ENCODE measurements at places on chromosomes 6 and 20.
A peak's percentile ranks its signal among the peaks of the same experiment; 100 is the strongest.

- no peak for DNase-seq
These were observed 5.2 kb upstream of the STMND1 start for GRCh38 chr6:17096652-17097051.

DNA sequence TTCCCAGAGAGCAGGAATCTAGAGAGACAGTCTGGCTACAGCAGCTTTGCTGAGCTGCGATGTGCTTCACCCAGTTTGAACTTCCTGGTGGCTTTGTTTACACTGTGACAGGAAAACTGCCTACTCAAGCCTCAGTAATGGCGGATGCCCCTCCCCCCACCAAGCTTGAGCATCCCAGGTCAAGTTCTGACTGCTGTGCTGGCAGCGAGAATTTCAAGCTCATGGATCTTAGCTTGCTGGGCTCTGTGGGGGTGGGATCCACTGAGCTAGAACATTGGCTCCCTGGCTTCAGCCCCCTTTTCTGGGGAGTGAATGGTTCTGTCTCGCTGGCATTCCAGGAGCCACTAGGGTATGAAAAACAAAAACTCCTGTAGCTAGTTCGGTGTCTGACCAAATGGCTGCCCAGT, 91.0 kb upstream of the ESR1 start:
- DNase-seq, result no peak

DNA sequence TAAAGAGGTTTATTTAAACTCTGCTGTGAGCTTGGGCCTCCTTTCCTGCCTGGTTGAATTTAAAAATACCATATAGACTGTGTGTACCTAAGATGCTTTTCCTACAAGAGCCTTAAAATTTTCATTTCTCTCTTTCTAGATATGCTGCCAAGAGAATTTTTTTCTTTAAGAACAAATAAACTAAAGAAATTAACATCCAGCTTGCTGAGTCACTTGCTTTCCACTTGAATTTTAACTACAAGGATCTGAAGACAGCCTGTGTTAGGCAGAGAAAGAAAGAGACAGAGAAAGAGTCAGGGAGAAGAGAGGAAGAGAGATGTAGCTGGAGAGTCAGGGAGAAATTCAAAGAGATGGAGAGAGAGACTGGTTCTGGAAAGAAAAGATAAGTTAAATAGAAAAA, 18.3 kb upstream of the SNAP25 start:
- DNase-seq, result no peak

- no peak for DNase-seq
These were observed 281.2 kb upstream of the JARID2 start for GRCh38 chr6:14964556-14965270.

GRCh38 chr6:144811140-144811539, 526.0 kb downstream of the UTRN start:
- DNase-seq, result no peak

DNA sequence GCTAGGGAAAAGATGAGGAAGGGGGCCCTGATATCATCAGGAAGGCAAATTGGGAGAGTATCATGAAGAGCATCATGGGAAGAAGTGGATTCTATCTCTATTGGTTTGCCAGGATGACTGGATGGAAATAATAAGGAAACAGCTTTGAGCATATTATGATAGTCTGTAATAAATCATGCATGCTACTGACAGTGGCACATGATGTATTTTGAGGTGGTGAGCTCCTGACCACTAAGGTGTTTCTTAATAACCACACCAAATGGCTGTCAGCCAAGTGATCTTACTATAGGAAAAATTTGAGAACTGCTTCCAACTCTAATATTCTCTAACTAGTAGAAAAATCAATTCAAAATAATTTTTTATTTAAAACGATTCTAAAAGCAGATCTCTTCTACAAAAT, 548.4 kb upstream of the JAG1 start:
- DNase-seq, result no peak

DNA sequence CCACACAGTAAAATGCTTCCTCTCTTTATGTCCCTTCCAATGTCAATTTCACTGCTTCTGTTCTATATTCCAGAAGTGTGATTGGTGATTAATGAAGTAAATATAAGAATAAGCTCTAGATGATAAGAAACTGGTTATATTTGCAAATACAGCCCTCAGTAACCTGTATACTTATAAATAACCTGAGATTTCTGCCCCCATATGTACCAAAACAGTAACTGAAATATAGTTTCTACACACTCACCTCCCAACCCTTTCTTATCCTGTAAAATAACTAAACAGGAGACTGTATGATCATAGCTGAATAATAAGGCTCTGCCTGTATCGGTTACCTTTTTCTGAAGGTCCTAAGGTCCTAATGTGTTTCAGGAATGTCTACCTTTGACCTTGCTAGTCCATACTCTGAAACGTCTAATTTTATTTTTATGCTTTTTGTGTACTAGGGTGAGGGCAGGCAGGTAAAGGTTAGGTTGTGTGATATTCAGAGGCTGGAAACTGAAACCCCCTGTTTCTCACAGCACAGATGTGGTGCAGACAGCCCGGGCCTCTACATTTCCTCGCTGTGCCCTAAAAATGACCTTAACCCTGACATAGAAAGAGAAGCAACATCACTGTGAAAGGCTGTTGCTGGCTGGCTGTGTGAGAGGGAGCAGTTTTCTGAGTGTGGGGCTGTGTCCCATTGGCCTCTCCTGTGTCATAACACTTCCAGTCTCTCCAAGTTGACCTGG, 378.8 kb downstream of the CENPW start:
- no peak for DNase-seq

DNA sequence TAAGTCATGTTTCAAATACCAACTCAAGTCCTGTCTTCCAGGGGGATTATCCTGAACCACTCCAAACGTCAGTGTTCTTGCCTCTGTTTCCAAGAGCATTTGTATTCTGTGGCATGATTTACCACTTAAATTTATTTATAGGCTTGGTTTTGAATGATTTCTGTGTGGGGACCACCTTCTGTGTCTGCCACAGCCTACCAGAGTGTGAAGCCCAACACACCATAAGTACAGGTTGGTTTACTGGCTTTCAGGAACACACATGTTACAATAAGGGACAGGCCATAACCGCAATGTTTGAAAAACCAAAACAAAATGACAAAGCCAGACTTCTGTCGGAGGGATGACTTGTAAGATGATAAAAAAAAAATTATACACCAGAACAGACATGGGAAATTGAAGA, 56.5 kb upstream of the MAP3K7 start:
- DNase-seq, result no peak

GRCh38 chr20:15515691-15516090, 1057.6 kb downstream of the KIF16B start:
- no peak for DNase-seq

DNA sequence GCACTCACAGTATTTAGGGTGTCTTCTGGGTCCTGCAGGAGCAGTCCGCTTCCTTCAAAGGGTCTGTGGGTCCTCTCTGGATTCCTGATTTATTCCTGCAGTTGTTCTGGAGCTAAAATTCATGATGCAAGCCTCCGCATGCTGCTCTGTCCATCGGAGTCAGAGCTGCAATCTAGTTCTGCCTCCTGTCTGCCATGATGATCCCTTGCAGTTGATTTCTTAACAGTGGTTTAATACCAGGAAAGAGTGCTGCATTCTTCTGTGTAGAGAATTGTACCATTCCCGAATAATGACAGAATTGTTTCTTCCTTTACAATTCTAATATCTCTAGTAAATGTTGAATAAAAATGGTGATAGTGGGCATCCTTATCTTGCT, 72.0 kb upstream of the B3GAT2 start:
- DNase-seq, result no peak

DNA sequence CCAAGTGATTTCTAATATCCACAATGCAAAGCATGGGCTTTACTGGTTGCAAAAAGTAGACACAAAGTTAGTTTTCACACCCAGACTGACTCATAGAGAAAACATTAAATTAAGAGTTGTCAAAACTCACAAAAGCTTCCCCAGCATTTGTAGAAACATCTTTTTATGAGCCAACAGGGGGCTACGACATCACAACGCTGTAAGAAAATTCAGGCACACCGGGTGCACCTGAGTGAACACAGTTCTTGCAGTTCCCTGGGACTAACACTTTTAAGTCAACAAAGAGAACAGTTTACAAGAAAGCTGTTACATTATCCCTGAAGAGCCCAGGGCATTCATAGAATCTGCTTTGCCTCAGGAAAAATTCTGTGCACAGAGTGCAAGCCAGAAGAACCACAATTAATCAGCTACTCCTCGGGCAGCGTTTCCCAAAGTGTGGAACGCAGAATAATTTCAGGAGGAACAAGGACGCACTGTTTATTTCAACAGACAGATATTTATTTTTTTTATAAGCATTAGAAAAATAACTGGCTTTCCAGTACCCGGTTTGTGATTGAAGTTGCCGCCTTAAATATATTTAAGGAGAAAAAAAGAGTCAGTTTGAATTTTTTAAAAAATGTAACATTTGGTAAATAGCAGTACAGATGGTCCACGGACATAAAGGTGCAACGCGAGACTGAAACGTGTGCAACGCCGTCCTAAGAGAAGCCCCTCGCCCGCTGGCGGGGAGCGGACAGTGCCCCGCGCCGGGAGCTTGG, 1.2 kb downstream of the NCOA5 start:
- no peak for DNase-seq

- DNase-seq, result peak; percentile 71
These were observed 49.4 kb downstream of the TMEM242 start for GRCh38 chr6:157273756-157274470.

- DNase-seq, result no peak
These were observed 80.0 kb upstream of the GATA5 start for GRCh38 chr20:62555642-62556420.

- DNase-seq, result no peak
These were observed 340.7 kb downstream of the LMBRD1 start for GRCh38 chr6:69456086-69456485.

- no peak for DNase-seq
These were observed 17.2 kb upstream of the SCP2D1 start for GRCh38 chr20:18796282-18796833.

DNA sequence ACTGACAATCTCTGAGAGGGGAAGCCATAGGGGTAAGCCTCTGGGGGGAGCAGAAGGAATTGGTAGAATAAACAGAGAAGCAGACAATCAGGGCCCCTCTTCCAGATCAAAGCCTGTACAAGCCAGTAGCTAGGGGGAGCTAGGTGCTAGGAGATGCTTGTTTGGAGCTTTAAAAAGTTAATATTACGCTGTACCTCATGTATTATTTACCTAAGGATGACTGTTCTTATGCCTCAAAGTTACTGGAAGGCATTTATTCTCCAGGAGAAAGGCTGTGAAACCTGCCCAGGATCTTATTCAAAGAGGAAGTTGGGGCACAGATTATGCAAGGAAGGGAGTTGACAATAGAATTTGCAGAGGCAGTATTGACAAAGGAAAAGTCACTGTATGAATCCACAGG, 111.8 kb upstream of the SLC35F1 start:
- DNase-seq, result no peak

- DNase-seq, result no peak
These were observed 118.1 kb downstream of the VEGFA start for GRCh38 chr6:43887906-43888683.

DNA sequence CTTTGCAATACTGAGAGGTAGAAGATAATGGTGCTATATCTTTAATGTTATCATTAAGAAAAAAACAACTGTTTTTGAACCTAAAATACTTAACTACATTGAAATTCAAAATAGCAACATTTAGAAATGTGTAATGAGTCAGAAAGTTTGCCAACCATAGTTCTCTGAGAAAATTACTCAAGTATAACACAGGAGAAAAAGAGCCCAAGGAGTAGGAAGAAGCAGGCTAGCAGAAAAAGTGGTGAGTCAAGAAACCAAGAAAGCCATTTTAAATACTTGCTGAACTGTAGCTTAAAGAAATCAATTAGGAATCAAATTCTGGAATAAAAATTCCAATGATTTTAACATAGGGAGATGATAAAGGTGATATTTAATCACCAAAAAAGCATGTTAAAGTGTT, 181.0 kb upstream of the RSPO3 start:
- DNase-seq, result no peak

DNA sequence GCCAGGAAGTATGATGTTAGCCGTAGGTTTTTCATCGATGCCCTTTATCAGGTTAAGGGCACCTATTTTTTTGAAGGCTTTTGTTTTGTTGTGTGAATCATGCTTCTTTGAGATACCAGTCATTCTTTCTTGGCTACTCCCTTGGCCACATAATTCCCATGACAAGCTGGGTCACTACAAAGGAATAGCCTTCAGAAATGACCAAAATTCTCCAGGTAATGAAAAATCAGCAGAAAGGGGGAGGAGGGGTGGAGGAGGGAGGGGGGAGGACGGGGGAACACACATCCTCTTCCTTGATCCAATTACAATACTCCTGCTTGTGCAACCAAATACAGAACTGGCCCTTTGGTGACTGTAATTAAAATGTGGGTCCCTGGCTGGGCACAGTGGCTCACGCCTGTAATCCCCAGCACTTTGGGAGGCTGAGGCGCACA, 21.7 kb upstream of the TGM2 start:
- no peak for DNase-seq

DNA sequence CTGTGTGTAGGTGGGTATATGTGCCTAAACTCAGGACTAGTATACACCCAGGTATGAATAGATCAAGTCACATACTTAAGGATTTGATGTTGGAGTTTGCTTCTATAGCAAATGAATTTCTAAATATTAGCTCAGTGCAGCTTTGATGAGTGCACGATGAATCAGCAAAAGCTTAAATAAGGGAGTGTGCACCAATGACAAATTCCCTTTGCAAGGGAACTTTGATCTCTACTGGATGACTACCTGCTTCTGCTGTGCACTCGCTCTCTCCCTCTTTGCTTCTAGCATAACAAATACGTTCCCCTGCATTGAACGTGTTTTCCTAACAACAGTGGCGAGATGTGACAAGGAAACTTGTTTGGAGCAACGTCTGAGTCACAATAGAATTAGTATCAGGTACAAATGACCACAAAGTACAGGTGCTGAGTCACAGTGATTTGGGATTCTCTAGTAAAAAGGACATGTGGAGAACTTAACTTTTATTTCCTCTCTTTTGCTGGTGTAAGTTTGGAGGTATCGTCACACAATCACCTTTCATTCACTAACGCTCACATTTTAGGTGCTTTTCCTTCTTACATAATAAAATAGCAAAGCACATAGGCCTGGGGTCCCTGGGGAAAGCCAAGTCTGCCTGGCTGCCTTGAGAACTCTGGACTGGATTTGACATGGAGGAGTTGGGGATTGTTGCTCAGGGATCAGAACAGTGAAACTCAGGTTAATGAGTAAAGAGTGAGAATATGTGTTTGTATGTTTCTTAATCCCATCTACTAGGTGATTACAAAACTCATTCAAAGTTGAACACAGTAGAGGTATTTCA, 49.7 kb downstream of the KLHL31 start:
- no peak for DNase-seq

DNA sequence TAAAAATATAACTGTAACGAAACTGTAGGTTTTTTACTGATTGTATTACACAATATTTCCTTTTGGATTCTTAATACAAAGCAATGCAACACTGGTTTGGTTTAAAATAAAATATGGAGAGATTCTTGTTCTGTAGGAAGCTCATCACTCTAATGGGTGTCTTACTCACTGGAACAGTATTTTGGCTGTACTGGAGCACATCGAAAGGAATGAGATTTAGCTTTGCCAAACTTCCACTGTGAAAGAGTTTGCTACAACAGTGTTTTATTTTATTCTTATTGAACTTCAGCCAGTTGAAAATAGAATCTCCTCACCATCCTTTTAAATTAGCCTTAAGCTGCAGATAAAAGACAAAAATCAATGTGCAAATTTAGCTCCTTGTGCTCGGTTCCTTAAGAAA, 230.7 kb upstream of the QKI start:
- DNase-seq, result no peak
